Activated T-cell treated with anti-CD3 and anti-CD28 coated beads, Interleukin-2, amount 50 U/mL, for 48 hours (primary cell): ENCODE measurements at places on chromosomes 11 and 22.

DNA sequence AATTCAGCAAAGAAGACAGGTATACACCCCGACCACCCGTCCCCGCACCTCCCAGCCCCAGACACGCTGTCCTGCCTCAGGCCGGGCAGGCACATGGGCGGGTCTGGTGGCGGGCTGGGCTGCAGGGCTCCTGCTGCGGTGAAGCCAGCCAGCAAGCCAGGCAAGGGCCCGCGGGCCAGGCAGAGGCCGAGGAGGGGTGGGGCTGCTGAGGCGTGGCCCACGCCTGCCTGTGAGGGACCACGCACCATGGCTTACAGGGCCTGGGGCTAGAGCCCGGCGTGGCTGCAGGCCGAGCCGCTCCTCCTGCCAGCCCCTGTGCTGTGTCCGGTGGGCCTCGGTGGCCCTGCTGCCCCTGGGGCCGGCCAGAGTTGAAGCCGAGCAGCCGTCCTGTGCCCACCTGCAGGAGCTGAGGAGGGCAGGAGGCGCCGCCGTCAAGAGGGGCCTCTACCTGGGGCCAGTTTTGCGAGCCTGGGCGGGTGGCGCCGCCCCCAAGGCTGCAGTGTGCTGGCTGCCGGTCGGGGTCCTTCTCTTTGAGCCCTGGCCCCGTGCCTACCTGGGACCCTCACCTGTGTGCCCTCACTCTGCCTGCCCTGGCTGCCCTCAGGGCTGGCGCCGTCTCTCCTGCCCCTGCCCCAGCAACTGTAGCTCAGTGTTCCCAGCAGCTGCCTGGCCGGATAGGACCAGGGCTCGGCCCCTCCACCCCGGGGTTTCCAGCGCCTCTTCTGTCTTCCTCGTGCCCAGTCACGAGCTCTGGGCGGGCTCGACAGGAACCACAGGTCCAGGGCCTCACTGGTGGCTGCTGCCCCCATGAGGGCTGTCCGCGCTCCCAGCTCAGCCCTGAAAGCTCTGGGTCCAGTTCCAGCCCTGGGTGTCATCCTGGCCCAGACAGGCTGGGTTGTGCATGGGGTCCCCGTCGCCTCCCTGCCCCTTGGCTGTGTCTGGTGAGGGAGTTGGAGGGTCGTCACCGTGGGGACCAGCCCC, 38.4 kb downstream of the MOB2 start:
- DNase-seq, result no peak

GRCh38 chr11:43871051-43871450, 9.6 kb upstream of the ALKBH3 start:
- no peak for DNase-seq

DNA sequence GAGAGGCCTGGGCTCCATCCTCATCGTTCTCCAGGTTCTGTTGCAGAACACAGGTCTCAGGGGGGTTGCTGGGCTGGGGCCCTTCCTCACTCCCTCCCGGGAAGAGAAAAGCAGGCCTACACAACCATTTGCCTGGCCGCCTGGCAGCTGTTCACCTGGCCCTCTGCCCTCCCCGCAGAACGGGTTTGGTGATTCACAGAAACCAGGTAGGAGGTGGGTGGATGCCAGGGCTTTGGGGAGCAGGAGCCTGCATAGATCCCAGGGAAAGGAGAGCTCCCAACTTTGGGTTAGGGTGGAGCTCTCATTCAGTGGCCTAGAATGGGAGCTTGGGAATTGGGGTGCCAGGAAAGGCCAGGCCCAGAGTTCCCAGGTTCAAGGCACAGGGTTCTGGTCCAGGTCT, 995 bp downstream of the TMEM134 start:
- peak; percentile 44 for DNase-seq

GRCh38 chr11:126992804-126993111, 7.8 kb downstream of the KIRREL3 start:
- no peak for DNase-seq

DNA sequence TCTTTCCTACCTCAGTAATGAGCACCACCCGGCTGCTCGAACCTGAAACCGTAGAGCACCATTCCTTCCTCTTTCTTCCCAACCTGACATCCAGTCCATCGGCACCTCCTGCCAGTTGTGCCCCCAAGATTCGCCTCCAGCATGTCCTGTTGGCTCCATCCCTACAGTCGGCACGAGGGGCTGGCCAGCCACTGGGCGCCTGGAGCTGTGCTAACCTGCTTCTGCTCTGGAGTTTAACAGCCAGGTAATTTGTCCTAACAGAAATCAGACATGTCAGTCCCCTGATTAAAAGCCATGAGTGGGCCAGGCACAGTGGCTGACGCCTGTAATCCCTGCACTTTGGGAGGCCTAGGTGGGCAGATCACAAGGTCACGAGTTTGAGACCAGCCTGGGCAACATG, 16.8 kb downstream of the FDX1 start:
- DNase-seq, result no peak

DNA sequence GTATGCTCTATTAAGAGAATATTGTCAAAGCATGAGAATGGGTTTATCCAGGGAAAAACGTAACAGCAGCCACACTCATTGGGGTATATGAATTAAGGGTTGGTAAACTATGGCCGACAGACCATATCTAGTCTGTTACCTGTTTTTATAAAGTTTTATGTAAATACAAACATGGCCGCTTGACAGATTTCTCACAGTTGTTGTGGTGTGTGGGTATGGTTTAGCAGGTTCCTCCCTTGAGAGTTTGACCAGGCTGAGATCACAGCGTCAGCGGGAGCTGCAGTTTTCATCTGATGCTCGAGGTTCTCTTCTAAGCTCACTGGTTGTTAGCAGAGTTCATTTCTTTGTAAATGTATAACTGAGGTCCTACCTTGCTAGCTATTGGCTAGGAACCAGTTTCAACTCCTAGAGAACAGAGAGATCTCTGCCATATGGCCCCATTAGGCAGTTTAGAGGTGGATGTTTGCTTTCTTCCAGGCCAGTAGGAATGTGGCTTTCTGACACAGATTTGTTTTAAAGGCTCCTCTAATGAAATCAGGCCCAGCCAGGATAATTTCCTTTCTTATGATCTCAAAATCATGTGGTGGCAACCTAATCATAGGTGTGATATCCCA, 45.5 kb upstream of the GRIK4 start:
- DNase-seq, result no peak

GRCh38 chr11:72102631-72102945, 509 bp downstream of the LAMTOR1 start:
- no peak for DNase-seq

DNA sequence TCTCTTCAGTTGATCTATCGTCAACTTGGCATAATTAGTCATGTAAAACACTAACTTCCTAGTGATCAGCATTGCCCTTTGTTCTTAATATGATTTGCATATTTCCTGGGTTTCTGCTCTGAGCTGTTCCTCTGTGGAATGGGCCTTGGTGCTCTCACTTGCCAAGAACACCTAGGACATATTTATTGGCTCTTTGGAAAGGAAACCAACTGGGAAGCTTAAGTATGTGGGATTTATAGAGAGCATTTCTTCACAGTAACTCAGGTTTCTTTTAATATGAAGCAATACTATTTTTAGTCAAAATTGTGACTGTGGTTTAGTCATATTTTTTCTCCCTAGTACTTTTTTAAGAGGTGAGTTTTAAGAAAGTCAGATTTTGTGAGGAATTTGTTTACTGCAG, 28.8 kb downstream of the FAT3 start:
- DNase-seq, result no peak

DNA sequence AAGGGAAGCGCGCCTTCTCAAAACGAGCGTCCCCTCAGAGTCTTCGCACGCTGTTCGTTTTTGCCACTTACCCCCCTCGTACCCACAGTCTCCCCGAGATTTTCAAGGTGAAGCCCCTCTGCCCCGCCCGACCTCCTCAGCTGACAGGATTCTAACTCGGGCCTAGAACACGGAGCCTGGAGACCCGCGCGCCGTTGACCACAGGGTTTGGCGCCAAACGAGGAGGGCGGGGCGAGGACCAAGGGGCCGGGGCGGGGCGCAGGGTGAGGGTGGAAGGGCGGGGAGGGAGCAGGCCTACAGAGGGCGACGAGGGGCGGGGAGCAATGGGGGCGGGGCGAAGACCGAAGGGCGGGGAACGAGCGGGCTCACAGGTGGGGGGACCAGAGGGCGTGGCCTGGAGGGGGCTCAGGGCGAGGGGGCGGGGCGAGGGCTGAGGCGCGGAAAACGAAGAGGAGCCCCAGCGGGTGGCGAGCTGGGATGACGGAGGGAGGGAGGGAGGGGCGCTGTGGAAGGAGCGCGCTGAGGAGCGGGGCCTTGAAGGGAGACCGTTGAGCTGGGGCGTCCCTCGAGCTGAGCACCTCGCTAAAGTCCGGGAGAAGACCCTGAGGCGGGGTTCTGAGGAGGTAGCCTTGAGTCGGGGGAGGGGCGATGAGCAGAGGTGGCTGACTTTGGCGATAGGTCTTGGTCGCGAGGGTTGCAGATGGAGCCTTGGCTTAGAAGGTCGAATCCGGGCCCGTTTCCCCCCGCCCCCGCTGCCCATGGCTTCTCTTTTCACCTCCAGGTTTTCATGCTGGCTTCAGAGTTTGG, at the start of gene DMC1:
Gene DMC1, minus strand, starts transcription at position 212 of the 807 bp plus-strand sequence. CDS start 1,927 bp downstream, outside the sequence.
- DNase-seq, result peak; percentile 98

GRCh38 chr11:73399636-73400035, 23.4 kb downstream of the RELT start:
- no peak for DNase-seq

DNA sequence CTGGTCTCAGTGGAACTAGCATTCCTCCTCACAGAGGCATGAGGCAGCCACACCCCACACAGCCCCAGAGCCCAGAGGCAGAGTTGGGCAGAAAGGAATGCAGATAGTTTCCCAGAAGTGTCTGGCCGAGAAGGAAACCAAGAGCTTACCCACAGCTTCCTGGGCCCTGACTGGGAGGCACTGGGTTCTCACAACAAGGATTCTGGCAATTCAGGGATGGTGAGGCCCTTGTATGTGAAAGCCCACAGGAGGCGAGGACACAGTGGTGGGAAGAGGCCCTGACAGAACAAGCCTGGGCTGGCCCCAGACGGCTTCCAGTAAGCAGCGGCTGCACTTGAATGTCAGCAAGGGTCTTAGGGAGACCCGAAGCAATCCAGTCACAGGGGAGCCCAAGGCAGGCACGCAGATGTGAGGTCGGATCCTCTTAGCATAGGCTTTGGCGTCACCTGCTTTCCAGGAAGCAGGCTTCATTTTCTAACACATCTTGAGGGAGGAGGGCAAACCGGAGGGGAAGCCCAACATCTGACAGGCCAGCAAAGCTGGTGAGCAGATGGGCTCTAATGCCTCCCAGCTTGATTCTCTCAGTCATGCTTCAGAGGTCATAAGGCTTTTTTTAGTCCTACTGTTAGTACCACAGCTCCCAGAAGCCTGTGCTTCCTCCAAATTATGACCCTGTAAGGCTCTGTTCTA, 78.3 kb upstream of the AKIP1 start:
- peak; percentile 28 for DNase-seq
